OCI-M1 (cell line): ENCODE measurements at places on chromosomes 4 and X.

GRCh38 chr4:166252487-166253402 lies 379.7 kb downstream of the TLL1 start:
- DNase-seq: peak; percentile 67

- no peak for DNase-seq
Measured at GRCh38 chr4:87038837-87039615, 104.2 kb downstream of the AFF1 start.

- DNase-seq: peak; percentile 13
Measured at GRCh38 chrX:108138814-108139702, 47.5 kb downstream of the ATG4A start.

DNA sequence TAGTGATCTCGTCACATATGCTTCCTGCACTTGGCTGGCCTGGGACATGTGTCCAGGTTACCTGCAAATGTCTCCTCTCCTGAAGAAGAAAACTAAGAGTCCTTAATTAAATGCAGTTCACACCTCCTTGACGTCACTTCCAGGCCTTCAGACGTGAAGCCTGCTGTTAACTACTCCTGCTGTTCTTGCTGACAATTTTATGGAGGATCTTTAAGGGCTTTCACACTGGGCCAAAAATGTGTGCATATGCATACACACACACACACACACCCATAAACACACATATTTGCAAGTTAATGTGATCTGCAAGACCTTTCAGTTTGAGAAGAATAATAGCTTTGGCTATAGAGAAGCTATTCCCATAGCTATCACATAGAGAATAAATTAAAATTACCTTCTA lies 267.9 kb downstream of the AFF2 start:
- no peak for DNase-seq

DNA sequence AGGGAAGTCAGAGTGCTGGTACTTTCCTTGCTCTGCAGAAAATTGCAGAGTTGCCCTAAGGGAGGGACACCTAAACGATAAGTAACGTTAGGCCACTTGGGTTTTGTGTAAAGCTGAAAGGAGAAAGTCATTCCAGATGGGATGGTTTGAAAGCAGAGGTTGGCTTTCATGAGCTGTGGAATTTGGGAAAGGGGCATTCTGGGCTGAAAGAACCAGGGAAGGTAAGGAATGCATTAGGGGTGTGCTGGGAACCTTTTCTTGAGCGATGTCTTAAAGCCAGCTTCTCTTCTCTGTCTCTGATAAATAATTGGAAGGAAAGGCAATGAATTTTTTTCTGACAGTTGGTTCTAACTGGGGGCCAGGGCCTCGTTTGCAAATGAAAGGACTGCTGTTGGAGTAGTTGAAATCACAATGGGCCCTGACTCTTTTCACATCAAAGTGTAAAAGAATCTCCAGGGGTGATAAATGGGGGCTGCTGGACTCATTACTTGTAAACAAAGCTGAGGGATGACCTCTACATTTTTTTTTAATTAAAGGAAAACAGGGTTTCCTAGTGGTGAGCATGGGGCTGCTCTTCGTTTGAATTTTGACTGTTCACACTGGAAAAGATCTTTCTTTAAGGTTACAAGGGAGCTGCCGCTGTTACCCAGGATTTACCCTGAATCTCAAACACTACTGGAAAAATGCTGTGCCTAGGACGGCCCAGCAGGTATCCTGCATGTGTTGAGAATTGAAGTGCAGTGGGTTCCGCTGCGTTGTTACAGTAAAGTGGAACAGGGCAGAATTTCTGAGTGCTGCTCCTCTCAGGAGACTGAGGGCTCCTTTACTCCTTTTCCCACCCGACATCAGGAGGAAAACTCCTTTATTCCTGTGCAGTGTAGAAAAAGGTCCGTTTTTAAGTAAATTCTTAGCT lies 25.0 kb downstream of the AFF1 start:
- no peak for DNase-seq

DNA sequence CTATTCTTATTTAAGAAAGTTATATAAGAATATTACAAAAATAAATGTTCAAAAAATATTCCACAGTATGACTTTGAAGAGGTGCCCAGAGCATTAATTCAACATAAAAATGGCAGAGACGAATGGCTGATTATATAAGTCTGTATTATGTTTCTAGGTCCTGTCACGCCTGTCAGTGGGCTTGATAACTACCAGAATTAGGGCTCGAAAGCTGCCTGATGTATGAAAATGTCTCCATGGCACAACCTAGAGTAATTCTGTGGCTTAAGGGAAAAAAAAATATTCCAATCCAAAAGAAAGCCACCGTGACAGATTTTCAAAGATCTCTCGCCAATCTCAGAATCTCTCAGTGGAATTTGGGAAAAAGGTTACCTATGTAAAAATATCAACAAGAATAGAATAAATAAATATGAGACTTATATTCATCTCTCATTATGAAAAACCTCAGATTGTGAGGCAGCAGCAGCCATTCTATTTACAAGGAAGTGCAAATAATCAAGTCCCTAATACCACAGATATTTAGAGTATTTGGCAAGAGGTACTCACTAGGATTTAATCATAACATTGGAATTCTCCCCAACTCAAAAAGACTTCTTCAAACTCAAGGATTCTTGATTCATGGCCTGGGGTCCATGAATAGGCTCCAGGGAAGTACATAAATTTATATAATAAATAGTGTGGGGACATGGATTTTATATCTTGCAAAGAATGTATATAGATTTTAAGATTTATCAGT lies 489.1 kb upstream of the INTU start:
- DNase-seq: no peak

DNA sequence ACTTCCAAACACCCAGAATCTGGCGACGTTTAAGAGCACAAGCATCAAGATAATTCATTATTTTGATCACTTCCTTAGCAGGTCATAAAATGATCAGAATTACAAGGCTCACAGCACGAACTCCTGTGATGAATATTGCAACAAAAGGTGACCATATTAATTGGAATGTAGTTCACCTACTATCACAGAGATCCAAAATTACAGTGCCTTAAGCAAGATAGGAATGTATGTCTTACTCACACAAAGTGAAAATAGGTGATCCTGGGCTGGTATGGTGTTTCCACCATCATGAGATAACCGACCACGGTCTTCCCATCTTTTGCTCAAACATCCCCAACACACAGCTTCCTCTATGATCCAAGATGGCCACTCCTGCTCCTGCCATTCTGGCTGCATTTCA lies 131.2 kb downstream of the SCFD2 start:
- DNase-seq: no peak

DNA sequence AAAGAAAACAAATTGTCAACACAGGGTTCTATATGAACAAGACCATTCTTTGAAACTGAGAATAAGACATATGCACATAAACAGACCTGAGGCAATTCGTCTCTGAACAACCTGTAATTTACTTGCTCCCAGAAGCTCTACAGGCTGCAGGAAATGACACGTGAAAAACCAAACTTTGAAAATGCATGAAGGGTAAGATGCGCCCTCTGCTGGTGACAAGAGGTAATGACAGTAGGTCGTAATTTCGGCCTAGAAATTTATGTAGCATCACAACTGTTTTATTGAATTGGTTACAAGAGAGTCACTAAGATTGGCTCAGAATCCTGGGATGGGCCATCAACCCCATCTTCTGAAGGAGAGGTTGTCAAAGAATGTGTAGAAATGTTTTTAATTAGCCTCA lies 276.5 kb downstream of the PPP4R3C start:
- DNase-seq: peak; percentile 63

GRCh38 chrX:34147345-34147744 lies 15.2 kb upstream of the FAM47A start:
- DNase-seq: no peak

DNA sequence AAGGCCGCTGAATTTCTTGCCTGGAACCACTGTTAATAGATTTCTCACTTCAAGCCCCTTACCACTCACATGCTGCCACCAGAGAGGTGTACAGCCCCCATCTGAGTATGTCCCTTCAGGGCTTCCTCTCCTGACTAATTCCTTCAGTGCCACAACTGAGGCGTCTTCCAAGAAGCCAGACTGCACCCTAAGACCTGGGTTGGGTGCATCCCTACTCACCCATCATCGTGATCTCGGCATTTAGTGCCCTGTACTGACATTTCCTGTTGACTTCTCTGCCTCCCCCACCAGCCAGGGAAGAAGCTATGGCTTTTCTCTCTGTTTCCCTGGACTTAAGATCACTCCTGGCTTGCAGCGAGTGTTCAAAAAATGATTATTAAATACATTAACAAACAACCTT lies 40.4 kb upstream of the MAP3K15 start:
- DNase-seq: no peak

GRCh38 chrX:110920991-110921390 lies 125.4 kb upstream of the CHRDL1 start:
- DNase-seq: no peak

GRCh38 chr4:87005690-87006425 lies 71.0 kb downstream of the AFF1 start:
- peak; percentile 73 for DNase-seq

DNA sequence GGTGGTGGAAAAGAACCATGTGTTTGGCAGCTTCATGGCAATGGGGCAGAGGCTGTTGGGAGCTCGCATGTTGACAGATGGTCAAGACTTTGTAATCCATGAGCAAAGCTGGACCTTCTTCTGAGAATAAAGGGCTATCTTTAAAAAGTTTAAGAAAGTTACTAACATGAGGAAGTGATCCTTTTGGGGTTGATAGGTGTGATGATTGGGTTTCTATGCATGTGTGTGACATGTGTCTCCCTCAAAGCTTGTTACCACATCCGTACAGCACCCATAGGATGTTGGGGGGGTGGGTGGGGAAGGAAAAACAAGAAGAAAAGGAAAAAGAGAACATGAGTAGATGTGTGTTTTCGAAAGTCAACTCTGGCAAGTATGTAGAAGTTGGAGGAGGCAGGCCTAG lies 123.0 kb upstream of the TLR3 start:
- DNase-seq: no peak
